Kidney tubule cell (primary cell): ENCODE measurements at places on chromosomes 6 and 20.

- peak; percentile 21 for DNase-seq
These were observed 130.5 kb upstream of the MAN1A1 start for GRCh38 chr6:119479860-119480655.

- no peak for DNase-seq
These were observed 4.1 kb downstream of the CALHM6 start for GRCh38 chr6:116465246-116465645.

- peak; percentile 77 for DNase-seq
These were observed 27.0 kb downstream of the TRIM27 start for GRCh38 chr6:28896505-28897368.

DNA sequence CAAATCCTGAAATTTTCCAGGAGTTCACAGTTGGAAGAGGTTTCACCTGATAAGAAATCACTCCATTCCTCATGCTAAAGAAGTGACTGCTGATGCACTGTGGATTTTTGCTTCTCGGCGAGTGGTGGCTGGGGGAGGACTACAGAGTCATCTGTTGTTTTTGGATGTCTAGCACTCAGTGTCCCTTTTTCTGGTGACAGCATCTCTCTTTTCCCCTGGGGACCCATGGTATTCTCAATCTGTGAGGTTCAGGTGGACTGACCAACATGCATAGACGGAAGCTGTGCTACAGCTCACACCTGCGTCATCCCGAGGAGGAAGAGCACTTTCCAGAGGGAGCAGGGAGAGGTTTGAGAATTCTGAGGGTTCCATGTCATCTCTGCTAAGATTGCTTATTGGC, 42.7 kb upstream of the ZNF831 start:
- no peak for DNase-seq

DNA sequence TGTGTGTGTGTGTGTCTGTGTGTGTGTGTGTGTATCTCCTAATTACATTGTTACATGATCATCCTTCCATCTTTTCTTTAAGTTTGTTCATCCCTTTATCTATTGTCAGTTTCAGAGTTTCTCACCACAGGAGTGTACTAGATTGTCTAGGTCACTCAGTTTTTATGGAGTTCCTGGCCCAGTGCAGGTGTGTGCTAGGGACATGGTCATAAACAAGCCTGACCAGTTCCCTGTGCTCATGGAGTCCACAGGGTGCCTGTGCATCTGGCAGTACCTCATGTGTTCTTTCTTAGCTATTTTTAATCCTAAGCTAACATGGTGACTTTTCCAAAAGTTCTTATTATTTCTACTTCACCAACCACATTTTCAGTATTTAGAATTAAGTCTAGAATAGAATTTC, 43.9 kb downstream of the PHACTR2 start:
- DNase-seq, result no peak

DNA sequence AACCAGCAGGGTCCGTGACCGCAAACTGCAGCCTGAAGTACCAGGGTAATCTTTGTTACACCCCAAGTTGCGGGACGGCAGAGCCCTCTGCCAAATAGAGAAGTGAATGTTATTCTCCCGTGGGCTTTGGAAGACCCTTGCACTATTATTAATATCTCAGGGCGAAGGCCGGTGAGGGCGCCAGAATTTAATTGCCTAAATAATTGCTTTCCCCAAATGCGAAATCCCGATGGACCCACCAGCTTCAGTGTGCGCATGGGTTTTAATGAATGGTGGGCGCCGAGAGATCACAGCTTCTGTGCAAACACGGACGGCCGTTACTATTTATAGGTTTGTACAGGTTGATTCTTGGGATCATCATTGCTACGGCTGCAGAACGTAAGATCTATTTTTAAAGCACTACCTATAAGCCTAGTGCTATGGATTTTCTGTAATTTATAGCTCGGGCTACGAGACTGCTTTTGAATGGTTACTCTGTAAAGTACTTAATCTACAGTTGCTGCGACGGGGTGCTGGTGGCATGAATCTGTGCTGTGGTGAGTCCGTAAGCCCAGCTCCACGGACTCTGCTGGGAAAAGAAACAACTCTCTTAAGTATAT, 15.2 kb upstream of the PHACTR3 start:
- DNase-seq, result no peak

- DNase-seq, result peak; percentile 12
These were observed 61.5 kb upstream of the FNDC1 start for GRCh38 chr6:159107451-159108260.

DNA sequence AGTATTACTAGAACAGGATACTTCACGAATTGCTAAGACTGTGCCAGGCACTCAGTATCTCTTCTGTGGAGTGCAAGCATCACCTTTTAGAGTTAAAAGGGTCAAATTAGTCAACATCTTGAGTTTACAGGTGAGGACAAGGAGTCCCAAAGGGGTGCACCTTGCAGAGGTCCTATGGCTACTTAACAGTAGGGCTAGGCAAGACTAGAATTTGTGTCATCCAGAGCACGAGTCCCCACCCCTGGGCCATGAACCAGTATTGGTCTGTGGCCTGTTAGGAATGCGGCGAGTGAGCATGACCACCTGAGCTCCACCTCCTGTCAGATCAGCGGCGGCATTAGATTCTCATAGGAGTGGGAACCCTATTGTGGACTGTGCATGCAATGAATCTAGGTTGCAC, 10.5 kb upstream of the DSTN start:
- DNase-seq, result no peak

- DNase-seq, result no peak
These were observed 102.3 kb downstream of the RPP40 start for GRCh38 chr6:4901386-4902061.

DNA sequence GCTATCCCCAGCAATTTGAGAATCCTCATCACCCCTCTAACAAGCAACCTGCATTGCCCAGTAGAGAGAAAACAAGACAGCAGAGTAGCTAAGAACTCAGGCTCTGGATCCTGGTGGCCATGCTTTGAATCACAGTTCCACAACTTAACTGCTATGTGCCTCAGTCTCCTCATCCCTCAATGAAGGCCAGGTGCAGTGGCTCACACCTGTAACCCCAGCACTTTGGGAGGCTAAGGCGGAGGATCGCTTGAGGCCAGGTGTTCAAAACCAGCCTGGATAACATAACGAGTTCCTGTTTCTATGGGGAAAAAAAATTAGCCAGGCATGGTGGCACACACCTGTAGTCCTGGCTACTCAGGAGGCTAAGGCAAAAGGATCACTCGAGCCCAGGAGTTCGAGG, 23.7 kb downstream of the BACH2 start:
- no peak for DNase-seq

DNA sequence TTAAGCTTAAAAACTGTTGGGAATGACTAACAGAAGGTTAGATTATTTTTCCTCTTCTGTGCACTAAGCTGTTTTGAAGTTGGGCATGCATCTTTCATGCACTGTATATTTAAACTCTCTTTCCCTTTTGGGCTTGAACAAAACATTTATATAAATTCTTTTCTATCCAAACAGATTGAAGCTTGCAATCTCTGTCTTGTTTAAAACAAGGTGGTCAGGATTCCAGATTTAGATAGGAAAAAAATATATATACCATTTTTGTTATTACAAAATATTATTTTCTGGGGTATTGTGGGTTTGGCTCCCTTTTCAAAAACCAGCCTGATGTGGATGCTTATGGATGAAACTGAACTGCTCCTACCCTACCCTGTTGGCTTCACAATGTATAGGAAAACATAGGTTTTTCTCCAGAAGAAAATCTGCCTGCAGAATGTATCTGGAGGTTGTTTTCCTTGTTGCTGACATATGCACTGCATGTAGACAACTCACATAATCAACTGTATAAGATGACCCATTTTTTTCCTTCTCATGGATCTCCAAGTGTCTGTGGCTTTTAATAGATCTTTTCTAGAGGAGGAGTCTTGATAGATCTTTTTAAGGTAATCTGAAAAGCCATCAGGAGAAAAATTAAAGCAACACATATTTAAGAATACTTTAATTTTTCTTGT, 146.3 kb downstream of the PRL start:
- no peak for DNase-seq

GRCh38 chr6:139172151-139172550, 37.3 kb downstream of the HECA start:
- DNase-seq, result no peak

GRCh38 chr6:156867121-156867520, 89.9 kb downstream of the ARID1B start:
- no peak for DNase-seq

DNA sequence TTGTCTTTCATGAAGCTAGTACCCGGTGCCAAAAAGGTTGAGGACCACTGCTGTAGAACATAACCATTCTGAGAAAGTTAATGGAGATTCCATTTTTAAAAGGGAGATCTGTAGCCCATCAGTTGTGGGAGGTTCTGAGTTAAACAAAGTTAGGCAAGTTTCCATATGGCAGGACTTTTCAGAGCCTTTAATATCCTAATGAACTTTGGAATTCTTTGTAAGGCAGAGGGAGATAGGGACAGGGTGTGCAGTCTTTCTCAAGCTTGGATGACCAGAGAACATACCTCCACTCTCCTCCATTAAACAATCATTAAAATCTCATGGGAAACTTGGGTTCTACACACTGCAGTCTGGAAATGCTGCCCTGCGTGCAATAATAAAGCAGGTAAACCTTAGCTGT, 14.8 kb downstream of the ADGRF4 start:
- DNase-seq, result no peak

GRCh38 chr6:162710419-162710818, 17.1 kb downstream of the PRKN start:
- DNase-seq, result no peak

GRCh38 chr6:163565140-163565539, 150.6 kb downstream of the QKI start:
- DNase-seq, result no peak

- DNase-seq, result no peak
These were observed 28.2 kb downstream of the MYT1 start for GRCh38 chr20:64192406-64192805.

GRCh38 chr6:155181498-155181897, 82.3 kb upstream of the CLDN20 start:
- peak; percentile 26 for DNase-seq

- DNase-seq, result peak; percentile 1
These were observed 658 bp downstream of the HTR1B start for GRCh38 chr6:77462359-77463307.

GRCh38 chr6:41344876-41345275, 9.5 kb downstream of the NCR2 start:
- DNase-seq, result no peak

GRCh38 chr20:10705801-10706459, 32.1 kb upstream of the JAG1 start:
- peak; percentile 46 for DNase-seq

- DNase-seq, result no peak
These were observed 185.9 kb upstream of the SULF2 start for GRCh38 chr20:47971058-47971791.

GRCh38 chr6:36290668-36291620, 21.1 kb downstream of the PNPLA1 start:
- peak; percentile 69 for DNase-seq

- DNase-seq, result peak; percentile 69
These were observed 33.7 kb upstream of the IYD start for GRCh38 chr6:150334790-150335783.

- DNase-seq, result no peak
These were observed 170.2 kb upstream of the PLN start for GRCh38 chr6:118377711-118378414.

DNA sequence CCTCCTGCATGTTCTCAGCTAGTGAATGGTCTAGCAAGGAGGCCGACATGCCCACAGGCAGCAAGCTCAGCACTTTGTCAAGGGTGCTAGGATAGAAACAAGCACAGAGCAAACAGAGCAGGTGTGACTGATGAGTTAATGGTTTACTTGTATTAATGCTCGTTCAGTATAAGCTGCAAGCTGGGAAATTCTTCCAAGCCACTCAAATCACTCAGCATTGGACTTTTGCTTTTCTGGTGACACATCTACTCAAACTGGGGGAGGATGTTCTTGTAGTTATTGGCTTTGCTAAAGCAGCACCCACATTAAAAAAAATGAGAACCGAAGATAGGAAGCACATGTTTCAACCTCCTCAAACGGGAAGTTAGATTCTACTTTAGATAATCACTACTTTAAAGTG, 43.1 kb upstream of the NEDD9 start:
- peak; percentile 97 for DNase-seq

DNA sequence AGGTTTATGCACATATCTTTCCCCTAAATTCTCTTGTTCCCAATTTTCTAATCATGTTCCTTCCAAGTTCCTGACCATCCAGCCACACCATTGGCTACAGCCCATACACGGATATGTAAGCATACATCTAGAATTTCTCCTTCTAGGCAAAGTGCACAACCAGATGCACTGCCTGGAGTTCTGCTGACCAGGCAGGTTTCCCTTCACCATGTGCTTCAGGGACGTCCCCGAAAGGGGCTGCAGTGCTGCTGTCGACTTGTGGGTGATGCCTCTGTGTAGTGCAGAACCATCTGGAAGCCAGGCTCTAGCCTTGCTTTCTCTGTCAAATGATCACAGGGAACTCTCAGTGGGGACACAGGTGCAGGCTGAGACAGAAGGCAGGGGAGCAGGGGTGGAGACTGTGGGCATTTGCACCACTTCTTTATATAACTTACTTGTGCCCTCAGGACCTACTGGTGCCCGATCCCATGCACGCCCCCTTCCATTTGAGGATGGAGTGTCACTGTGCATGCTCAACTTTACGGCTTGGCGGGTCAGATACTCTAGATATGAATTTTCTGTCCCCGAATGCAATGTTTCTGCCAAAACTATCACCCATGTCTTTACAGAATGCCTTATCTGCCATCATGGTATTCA, 37.5 kb upstream of the SMOC2 start:
- no peak for DNase-seq

- DNase-seq, result no peak
These were observed 168.5 kb upstream of the ATXN1 start for GRCh38 chr6:16929809-16930208.

- no peak for DNase-seq
These were observed 37.7 kb downstream of the OSTM1 start for GRCh38 chr6:108036884-108037283.

GRCh38 chr6:23498013-23498412, 628.0 kb upstream of the NRSN1 start:
- DNase-seq, result peak; percentile 5

- DNase-seq, result peak; percentile 58
These were observed 81.7 kb upstream of the NFATC2 start for GRCh38 chr20:51624157-51624731.

GRCh38 chr6:51949526-51949925, 137.9 kb downstream of the PKHD1 start:
- DNase-seq, result peak; percentile 23

- DNase-seq, result no peak
These were observed 167.1 kb upstream of the ECI2 start for GRCh38 chr6:4302524-4302923.

- peak; percentile 57 for DNase-seq
These were observed 2.0 kb downstream of the PDE10A start for GRCh38 chr6:165660857-165661663.

GRCh38 chr6:37878150-37878710, 58.7 kb downstream of the ZFAND3 start:
- peak; percentile 6 for DNase-seq

- peak; percentile 3 for DNase-seq
These were observed at the start of gene PAX1 for GRCh38 chr20:21705575-21706260. TSS of gene PAX1 (plus strand) at chr20:21705664. CDS start at chr20:21705713, 49 bp downstream.

- DNase-seq, result no peak
These were observed 681.6 kb upstream of the GJE1 start for GRCh38 chr6:141451181-141451510.

- no peak for DNase-seq
These were observed 71.4 kb downstream of the FOXA2 start for GRCh38 chr20:22512911-22513489.

GRCh38 chr6:53527249-53527765, 17.6 kb downstream of the GCLC start:
- no peak for DNase-seq
